ENCODE measurements at places on chromosomes 1 and 21.

DNA sequence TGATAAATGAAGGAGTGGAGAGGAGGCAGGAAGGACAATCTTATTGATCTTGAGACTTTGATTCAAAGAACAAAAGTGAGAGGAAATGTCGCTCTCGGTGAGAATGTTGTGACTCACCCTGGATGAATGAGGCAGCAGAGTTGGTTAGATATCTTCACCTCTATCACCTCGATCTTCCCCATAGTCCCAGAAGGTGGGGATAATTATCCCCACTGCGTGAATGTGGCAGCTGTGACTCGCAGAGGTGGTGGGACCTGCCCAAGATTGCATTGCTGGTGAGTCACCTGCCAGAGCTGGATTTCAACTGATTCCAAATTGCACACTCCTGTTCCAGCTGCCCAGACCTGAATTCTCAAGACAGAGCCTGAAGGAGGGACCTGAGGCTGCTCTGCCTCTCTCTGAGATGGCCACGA lies 105.0 kb downstream of the MATN1 start:
- DNase-seq, result no peak

DNA sequence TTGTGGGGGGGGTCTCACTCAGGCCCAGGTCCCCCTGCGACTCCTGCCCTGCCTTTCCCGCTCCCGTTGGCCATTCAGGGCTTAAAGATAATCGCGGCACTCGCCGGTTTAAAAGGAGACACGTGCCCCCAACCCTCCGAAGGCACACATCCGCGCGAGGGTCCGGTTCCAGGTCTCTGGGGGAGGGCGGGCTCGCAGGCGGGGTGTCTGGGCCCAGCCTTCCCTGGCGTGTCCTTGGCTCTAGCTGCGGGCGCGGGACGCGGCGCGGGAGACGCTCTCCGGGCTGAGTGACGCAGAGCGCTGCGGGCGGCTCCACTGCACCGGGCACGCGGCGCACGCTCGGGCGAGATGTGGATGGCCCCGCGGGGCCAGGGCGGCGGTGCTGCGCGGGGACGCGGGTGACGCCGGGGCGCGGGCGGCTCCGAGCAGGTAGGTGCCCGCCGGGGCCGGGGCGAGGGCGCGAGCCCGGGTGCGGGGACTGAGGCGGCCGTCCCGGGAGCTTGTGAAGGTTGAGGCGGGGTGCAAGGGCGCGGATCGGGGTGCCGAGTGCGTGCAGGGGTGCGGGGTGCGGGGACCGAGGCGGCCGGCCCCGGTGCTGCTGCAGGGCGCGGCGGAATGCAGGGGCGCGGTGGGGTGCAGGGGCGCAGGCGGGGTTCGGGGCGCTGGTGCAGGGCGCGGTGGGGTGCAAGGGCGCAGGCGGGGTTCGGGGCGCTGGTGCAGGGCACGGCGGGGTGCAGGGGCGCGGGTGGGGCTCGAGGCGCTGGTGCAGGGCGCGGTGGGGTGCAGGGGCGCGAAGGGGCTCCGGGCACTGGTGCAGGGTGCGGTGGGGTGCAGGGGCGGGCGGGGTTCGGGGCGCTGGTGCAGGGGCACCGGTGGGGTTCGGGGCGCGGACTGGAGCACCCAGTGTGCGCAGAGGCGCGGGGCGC lies 3.3 kb upstream of the TRPM2 start:
- DNase-seq, result no peak

DNA sequence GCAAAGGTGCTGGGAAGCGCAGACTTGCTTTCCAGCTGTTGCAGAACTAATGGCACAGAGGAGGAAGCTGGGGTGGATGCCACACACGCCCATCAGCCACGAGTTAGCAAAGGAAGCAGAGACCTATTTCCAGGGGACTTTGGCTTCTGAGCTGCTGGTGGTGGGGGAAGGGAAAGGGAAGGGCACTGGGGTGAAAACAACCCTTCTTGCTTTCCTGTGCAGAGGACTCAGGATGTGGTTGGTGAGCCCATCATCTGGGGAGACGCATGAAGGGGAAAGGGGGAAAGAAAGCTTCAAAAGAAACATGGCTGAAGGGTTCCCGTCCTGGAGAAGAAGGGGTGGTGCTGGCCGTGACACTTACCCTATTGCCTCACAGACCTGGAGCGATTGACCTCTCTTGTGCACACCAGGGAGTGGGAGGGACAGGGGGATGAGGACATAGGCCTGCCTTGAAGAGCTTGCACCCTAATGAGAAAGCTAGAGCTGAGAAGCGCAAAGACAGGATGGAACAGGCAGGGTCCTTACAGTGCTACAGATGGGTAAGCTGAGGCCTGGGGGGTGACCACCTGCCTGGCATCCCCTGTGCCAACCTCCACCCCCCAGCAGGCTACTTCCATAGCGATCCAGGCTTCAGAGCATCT lies 140.8 kb upstream of the RAB4A start:
- DNase-seq, result no peak

GRCh38 chr1:57250021-57250420 lies 173.8 kb downstream of the DAB1 start:
- no peak for DNase-seq

DNA sequence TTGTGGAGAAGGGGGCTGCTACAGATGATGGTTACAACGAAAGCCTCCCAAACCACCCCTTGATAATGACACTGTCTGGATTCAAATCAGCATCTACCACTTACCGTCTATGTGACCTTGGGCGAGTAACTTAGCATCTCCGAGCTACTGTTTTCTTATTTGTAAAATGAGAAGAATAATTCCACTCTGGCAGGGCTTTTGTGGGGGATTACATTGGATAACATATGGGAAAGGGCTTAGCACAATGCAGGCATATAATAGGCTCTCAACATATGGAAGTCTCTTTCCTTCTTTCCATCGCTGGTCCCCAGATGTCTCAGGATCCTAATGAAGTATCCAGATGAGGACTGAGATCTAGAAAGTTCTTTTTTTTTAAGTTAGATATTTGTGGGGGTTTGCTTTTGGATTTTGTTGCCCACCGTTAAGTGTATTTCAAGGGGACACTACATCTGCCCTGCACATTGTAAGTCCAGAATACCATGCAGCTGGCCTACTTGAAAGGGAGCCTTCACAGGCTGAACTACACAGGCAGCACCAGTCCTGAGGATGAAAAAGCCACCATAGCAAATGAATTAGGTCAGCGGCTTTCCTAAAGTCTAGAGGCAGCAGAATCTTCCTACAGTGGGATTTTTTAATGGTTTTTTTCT lies 172.2 kb upstream of the IRF2BP2 start:
- DNase-seq, result no peak

GRCh38 chr1:92536211-92536979 lies 49.7 kb upstream of the GFI1 start:
- DNase-seq, result no peak

DNA sequence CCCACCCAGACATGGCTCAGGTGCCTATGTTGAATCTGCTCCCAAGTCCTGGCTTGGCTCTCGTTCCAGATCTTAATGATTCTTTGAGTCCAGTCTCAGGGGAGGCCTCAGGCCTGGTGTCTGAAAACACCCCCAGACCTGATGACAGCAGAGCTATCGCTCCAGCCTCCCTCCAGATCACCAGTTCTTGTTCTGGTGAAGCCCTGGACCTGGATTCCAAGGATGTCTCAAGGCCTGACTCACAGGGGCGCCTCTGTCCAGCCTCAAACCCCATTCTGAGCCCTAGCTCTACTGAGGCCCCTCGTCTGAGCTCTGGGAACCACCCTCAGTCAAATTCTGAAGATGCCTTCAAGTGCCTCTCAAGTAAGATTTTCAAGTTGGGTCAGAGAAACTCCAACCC lies 11.4 kb downstream of the MROH7 start:
- no peak for DNase-seq

DNA sequence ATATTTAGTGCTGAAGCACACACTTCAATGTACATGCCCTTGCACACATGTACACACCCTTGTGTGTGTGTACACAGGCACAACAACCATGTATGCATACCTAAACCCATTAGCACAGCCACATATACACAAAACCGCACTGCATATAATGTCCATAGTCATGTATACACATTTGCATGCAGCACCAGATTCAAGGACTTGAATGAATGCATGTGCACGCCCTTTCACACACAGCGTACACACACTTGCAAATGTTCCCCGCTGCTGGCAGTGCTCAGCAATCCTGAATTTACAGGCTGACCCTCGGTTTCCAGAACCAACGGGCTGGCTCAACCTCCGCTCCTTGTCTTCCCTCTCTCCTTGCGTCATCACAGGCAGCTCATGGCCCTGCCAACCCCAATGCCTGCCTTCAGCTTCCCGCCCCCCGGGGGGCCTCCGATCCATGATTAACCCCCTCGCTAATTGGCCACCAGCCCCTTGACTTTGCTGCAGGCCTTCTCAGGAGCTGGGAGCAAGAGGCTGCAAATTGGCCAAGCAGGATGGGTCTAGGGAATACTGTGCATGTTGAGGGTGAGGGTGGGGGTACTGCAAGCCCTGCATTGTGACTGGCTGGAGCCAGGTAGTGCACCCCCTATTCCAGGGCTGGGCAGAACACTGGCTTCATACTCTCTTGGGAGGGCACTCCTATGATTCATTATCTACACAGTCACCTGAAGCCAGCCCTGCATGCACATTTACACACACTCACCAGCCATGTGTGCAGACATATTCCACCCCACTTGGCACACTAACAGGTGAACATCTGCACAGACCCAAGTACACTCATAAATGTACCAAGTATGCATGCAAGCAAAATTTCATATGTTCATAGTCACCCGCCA lies 7.9 kb downstream of the GPR3 start:
- DNase-seq, result no peak

DNA sequence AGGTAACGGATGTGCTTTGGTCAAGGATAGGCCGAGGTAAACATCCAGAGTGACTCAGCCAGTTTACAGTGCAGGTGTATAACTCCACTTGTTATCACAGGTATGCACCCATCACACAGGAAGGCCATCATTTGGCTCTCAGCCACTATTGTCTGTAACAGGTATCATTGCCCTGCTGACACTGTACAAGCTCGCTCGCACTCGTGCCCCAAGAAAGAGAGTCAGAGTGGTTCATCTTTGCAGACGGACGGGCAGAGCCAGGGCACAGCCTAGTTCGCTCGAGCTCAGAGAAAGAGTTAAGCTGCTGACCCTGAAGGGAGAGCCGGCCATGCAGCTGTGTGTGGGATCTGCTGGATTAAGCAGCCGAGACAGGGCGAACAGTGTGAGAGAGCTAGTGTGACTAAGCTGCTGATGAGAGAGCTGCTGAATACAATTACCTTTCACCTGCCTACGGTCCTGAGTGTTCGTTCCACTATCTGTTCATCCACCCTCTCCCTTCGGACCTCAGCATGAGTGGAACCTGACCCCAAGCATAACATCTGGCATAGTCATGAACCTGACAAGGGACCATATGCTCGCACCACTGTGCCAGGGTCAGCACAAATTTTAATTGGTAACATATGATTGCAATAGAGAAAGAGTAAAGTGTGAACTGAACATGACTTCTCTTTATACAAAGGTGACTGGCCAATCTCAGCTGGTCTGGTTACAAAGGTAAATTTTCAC lies 27.0 kb upstream of the LYPD8 start:
- no peak for DNase-seq

GRCh38 chr1:242128951-242129502 lies 130.1 kb upstream of the MAP1LC3C start:
- no peak for DNase-seq

DNA sequence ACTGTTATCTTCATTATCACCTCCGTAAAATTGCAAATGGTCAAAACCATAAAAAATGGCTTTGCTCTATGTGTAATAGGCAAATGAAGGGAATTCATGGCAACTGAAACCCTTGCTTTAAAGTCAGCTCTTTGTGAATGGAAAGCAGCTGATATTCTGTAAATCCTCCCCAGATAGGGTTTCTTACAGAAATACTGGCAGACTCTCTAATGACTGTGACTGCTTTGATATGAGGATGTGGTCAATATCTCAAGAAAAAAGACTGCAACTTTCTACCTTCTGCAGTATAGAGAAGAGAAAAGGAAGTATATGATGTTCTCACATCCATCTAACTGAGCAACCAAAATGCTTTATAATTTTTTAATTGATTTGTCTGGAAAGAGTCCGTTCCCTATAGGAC lies 193.1 kb downstream of the ST6GALNAC3 start:
- DNase-seq, result no peak

DNA sequence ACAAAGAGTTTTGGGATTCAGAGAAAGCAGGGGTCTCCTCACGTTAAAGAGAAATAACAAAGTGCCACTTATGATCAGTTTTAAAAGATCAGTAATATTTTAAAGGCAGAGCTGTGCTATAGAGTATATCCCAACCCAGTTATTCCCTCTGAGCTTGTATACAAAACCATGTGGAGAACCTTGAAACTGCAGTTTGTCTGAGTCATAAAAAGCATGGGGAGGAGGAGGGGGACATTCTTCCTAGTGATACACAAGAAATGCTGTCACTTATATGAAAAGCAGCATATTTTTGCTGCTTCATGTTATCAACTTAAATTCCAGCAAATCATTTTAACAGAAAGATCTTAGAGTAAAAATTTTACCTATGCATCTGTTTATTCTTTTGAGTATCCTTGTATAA lies 244.5 kb downstream of the GPR52 start:
- DNase-seq, result no peak

DNA sequence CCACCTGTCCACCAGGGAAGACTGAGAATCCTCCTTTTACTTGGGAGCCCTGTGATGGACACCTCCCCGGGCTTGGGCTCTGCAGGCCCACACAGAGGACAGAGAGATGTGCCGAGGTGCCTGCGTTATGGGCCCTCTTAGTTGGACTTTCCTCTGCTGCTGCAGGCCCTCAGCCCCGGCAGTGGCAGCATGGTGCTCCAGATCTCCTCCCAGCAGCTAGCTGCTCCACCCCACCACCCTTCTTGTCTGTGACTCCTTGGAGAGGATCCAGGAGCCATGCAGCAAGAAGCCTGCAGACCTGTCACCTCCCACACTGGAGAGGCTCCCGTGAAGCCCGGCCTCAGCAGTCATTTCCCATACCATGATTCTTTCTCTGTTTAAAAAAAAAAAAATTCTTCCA lies 27.4 kb downstream of the PHGDH start:
- no peak for DNase-seq

DNA sequence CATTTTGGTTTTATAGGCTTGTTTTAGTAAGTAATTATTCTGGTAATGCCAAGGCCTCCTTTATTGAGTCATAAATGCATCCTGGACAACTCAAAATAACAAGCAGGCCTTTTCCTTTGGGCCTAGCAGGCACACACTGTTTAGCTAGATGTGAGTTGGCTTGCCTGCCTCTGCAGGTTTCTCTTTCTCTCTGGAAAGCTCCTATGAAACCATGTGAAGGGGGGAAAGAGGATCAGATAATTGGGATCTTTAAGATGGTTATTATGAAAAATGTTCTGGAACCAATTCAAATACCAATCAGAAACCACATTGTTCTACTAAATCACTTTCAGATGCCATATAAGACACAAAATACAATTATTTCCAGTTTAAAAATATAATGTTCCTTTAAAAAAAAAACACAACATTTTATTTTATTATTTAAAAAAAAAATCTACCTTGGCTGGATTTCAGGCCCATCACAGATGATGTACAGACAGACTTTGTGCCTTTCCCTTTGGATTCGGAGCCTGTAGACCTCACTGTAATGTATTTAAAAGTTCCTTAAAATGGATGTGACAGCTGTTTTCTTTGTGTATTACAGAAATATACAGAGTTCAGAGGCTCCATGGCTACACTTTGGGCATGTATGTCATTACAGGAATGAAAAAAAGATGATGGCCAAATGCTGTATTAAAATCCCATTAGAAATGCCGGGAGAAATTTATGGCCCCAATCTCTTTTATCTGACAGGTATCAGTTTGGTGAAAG lies 80.2 kb downstream of the NTMT2 start:
- no peak for DNase-seq

GRCh38 chr1:195941795-195942194 lies 666.4 kb downstream of the KCNT2 start:
- DNase-seq, result no peak
